ENCODE measurements at places on chromosomes 7 and 10.

DNA sequence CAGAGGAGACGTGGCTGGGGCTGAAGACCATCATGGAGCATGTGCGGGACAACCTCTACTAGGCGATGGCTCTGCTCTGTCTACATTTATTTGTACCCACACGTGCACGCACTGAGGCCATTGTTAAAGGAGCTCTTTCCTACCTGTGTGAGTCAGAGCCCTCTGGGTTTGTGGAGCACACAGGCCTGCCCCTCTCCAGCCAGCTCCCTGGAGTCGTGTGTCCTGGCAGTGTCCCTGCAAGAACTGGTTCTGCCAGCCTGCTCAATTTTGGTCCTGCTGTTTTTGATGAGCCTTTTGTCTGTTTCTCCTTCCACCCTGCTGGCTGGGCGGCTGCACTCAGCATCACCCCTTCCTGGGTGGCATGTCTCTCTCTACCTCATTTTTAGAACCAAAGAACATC, 22.0 kb upstream of the CPA5 start:
- peak; percentile 98 for ATAC-seq

DNA sequence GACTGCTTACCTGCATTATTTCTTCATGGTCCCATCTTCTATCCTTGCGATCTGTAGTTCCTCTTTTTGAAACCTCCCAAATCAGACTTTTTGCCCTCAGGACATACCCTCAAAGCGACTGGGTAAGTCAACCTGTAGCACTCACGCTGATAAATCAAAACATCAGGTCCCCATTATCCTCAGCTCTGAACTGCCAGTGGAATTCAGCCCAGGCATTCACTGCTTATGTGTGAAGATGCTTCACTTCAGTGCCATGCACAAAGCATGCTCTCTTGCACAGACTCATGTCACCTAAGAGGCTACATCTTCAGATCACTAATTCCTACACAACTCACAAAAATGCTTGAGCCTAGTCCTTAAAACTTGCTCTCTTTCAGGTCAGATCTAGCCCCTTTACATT, 283.6 kb upstream of the KLF6 start:
- no peak for ATAC-seq

DNA sequence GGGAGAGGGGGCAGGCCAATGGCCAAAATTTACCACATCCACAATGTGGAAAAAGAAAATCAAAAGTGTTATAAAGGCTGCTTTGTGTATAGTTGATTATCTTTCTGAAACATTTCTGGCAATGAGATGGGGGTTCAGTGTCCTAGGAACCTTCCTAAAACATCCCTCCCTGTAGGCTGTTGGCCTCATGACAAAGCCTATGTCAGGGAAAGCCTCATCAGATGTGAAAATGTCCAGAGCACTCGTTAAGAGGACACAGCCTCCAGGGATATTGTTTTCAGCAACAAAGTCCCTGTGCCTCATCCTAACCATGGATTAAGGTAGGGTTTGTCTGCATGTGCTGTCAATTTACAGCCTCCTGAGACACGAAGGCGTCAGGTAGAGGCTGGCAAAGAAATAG, 17.0 kb downstream of the SUN3 start:
- ATAC-seq = no peak

- no peak for ATAC-seq
Observed at GRCh38 chr7:123995617-123996326, 37.1 kb downstream of the TMEM229A start.

DNA sequence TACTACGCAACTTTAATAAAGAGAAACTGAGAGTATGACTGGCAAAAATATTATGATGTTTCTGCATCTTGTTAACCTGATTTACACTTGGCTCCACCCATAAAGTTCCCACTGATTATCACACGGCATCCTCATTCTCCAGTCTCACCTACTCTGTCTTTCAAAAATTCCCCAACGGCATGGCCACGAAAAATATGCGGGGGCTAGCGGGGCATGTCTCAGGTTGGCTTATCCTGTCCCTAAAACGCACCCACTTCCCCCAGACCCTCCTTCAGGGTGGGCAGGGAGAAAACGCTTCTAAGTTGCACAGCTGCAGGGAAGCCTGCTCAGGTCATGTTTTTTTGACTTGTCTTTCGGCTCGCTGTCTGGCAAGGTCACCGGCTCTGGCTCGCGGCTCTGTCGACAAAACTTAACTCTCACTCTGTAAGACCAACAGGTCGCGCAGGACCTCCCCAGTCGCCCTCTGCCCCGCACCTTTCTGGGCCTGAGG, 3.8 kb downstream of the CDK6 start:
- no peak for ATAC-seq

DNA sequence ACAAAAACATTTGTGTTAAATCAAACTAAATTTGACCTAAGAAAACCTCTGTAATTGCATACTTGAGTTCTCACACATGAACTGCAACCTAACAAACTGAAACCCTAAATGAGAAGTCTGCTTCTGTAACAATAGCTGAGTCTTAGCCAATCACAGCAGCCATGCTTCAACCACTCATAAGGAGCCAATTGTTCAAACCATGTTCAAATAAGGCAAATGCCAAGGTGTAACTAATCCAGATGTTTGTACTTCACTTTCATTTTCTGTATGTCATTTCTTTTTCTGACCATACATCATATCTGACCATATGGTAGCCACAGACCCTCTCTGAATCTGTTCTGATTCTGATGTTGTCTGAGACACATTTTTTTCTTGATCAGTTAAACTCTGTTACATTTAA, 47.5 kb upstream of the ANTXRL start:
- ATAC-seq = peak; percentile 31

DNA sequence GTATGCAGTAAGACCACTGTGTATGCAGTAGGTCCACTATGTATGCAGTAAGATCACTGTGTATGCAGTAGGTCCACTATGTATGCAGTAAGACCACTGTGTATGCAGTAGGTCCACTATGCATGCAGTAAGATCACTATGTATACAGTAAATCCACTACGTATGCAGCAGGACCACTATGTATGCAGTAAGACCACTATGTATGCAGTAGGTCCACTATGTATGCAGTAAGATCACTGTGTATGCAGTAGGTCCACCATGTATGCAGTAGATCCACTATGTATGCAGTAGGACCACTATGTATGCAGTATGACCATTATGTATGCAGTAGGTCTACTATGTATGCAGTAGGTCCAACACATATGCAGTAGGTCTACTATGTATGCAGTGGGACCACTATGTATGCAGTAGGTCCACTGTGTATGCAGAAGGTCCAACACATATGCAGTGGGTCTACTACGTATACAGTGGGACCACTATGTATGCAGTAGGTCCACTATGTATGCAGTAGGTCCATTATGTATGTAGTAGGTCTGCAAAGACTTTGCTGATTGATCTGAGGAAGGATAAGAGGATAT, 313.6 kb downstream of the ADARB2 start:
- no peak for ATAC-seq

- no peak for ATAC-seq
Observed at GRCh38 chr10:69759641-69760040, 42.1 kb upstream of the COL13A1 start.

- ATAC-seq = peak; percentile 21
Observed at GRCh38 chr10:7409045-7409731, 1.6 kb downstream of the SFMBT2 start.

DNA sequence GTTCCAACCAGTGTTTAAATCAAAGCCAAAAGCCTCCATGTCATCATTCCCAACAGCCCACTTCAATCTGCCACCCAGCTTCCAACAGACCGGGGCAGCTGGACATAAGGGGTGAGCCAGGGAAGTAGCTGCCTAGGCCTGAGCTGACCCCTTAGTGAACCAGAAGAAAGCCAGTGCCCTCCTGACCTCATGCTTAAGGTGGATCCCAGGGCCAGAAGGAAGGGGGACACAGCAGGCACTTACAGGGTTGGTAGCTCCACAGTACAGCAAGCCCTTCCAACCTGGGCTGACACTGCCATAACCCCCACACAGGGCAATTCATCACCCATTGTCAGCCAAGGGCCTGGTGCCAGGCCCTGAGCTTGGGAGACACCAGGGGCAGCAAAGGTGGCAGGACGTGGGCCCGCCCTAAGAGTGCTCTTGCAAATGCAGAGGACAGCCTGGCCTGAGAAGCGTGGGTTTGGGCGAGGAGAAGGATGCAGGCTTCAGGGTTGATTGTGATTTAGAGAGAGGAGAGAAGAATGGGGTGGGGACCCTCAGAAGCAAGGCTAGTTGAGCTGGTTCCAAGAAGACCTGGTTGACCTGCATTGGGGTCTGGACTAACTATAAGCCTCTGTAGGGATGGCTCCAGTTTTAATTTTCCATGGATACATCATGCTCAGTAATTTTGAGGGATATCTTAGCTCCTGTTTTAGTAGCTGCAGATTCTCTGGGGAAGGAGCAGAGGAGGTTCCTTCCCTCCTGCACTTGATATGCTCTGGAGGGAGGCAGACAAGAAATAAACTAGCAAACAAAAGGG, 3.1 kb upstream of the CYP26A1 start:
- ATAC-seq = no peak

DNA sequence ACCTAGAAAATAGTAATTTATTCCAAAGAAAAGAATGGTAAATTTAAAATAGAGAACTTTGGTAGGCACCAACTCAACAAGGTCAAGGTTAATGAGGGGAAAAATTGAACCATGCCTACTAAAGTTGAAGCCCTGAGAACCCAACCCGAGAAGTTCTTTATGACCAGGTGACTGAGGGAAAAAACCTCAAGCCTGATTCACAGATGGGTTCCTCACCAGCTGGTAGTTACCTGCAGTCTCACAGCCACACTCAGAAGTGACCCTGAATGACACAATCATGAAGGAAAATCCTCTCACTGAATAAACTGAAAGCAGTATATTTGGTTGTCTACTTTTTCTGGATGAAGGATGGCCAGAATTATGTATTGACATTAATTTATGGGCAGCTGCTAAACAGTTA, 7.0 kb downstream of the C10orf67 start:
- ATAC-seq = no peak

- ATAC-seq = no peak
Observed at GRCh38 chr7:19101472-19101871, 16.0 kb downstream of the TWIST1 start.

- no peak for ATAC-seq
Observed at GRCh38 chr10:114956466-114956865, 18.5 kb downstream of the TRUB1 start.

- ATAC-seq = no peak
Observed at GRCh38 chr10:625333-625696, 64.2 kb downstream of the DIP2C start.

- ATAC-seq = no peak
Observed at GRCh38 chr7:81682873-81683272, 87.0 kb downstream of the HGF start.

DNA sequence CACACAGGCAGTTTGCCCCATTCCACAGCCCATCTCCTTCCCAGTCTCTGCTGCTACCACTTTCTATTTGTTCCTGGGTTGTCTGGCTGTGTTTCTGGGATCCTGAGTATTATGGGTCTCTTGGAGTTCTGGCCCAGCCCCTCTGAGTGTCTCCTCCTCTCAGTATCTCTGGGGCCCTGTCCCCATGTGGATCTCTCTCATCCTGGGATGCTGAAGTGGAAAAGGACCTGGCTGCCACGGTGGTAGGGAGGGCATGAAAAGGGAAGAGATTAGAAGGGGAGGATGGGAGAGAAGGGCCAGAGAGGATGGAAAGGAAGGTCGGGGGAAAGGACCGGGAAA, 54.5 kb upstream of the LBX1 start:
- ATAC-seq = no peak

- ATAC-seq = no peak
Observed at GRCh38 chr10:130857631-130858295, 453.8 kb downstream of the TCERG1L start.

DNA sequence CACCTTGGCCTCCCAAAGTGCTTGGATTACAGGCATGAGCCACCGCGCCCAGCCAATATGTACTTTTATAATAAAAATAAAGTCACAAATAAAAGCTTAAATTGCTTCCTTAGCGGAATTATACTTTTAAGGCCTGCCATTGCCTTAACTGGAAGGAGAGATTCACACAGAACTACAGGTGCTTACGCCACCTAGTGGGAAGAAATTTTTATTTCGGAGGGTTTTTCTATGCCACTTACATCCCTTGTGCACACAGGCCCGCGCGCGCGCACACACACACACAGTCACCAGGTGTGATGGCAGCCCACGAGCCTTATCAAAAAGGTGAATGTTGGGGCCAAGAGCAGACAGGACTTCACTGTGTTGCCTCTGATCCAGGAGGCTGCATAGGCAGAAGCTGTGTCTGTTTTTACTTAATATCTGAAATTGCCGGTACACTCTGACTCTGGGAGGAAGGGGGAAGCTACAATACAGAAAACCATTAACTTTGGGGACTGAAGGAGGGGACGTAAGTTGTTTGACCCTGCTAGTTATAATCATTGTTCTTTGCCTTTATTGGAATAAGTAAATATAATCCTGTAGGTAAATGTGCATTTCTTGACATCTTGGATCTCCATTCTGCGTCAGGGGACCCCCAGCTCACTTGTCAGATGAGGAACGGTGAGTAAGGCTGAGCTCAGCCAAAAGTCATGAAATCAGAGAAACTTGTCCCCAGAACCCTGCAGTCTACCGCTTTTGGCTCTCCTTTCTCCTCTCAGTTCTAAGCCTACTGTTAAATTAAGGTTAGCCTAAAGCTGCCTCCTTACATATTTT, 87.1 kb downstream of the SLC16A9 start:
- ATAC-seq = peak; percentile 71

GRCh38 chr7:117323305-117323850, 520 bp upstream of the WNT2 start:
- peak; percentile 7 for ATAC-seq

- ATAC-seq = no peak
Observed at GRCh38 chr7:24656608-24657007, 83.4 kb downstream of the PALS2 start.
